RPMI7951 (cell line): ENCODE measurements at places on chromosomes 5 and 9. TPM values are rescaled to one million over a fixed set of nuclear protein-coding genes. Genes with fewer than 3 reads are reported as not detected.

ADAMTS19 gene
- not detected in 2 replicates for total RNA-seq

IFNK gene
- total RNA-seq: not detected in 2 replicates

GRCh38 chr5:123868881-123869280, 356.9 kb downstream of the CSNK1G3 start:
- DNase-seq: no peak

- DNase-seq: no peak
Observed at GRCh38 chr5:119031011-119031886, 39.6 kb upstream of the DMXL1 start.

- no peak for DNase-seq
Observed at GRCh38 chr9:98479967-98480847, 224.8 kb upstream of the TBC1D2 start.

- DNase-seq: no peak
Observed at GRCh38 chr9:78430387-78430786, 133.5 kb downstream of the PSAT1 start.

FOXD1 gene
- 9.1 and 11.2 TPM in 2 replicates for total RNA-seq

- peak; percentile 79 for DNase-seq
Observed at GRCh38 chr9:36566813-36567221, 5.9 kb upstream of the MELK start.

DNA sequence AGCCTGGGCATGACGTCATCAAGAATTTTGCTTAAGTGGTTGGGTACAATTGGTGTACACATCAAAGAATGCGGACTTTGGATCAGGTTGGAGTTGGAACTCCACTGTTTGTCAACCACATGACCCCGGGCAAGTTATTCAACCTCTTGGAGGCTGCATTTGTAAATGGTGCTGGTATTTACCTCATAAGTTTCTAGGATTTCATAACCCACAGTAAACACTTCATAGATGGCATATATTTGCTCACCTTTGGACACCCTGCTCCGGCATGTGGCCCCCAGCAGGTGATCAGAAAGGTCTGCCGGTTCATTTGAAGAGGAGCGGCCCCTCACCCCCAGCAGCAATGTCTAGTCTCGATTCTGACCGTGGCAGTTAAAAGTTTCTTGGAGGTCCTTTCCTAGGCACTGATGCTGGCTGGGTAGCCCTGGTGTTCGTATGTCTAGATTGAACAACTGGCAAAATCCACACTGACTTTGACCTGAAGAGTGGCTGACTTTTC, 60.6 kb downstream of the IL6ST start:
- no peak for DNase-seq

DNA sequence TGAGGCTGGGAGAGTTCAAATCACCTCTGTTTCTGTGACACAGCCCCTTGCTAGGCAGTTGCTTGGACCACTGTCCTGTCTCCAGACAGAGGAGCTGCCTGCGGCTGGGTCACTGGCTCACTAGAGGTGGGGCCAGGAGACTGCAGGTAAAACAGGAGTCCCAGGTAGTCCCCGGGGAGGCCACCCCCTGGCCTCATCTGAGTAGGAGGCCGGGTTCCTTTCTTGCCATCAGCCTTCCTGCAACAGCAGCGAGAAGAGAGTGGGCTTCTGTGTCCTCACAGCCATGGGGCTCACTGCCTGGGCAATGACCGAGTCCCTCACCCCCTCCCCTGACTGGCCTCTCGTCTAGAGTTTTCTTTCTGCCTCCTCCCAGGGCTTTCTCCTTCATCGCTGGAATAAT, 197.5 kb downstream of the CDK5RAP2 start:
- DNase-seq: no peak

- DNase-seq: no peak
Observed at GRCh38 chr5:62011089-62011664, 294.8 kb upstream of the KIF2A start.

SNCAIP gene
- total RNA-seq: not detected in 2 replicates

GRCh38 chr5:111231119-111231518, 6.9 kb downstream of the CAMK4 start:
- no peak for DNase-seq

GRCh38 chr9:134994926-134995791, 77.4 kb upstream of the FCN1 start:
- no peak for DNase-seq

DNA sequence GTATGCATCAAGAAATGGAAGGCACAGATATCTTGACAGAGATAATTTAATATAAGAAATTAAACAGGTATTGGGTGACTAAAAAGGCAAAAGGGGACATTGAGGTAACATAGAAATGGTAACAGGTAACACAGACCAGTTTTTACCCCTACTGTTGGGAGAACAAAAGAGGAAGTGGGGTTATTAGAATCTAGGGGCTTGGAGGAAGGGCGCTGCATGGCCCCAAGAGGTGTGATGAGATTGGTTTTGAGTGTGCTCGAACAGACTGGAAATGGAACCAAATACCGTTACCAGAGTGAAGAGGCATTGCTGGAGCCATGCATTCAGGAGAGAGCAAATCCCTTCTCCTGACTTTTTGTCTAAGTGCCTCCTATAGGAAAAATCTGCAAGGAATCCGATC, 193.9 kb downstream of the ALDH1A1 start:
- DNase-seq: no peak

GRCh38 chr9:131618071-131618479, 72.8 kb downstream of the PRRT1B start:
- DNase-seq: peak; percentile 56

DNA sequence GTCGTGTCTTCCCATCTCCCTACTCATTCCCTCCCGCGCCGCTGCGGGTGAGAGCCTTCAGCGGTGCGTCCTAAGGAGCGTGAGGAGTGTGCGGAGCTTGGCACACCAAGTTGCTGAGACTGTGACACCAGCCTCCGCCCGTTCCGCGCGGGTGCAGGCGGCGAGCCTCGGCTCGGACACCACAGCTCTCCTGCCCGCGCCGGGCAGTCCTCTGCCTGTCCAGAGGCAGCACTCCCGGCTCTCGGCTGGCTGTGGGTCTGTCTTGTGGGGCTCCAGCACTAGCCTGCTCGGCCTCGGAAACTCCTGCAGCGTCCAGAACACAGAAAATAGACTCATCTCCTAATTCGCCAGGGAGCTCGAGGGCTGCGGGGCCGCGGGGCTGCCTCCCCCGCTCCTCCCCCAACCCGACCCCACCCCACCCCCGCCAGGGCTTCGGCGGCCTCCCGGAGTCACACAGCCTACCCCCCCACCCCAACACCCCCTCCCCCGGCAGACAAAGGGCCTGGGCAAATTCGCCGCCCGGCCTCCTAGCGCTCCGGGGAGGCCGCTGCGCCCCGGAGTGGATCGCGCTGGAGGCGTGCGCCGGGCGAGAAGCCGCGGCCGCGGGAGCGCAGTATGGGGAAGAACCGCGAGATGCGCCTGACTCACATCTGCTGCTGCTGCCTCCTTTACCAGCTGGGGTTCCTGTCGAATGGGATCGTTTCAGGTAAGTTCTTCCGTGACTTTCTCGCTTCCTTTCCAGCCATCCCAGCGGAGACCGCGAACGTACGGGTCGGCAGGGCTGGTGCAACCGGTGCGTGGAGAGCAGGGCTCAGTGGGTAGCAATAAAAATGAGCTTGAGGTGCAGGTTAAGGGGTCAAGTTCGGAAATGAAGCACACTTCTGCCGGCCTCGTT, at the start of gene ADAMTS19:
Gene ADAMTS19 (plus strand): TSS at position 522 of the 895 bp plus-strand sequence. CDS start 94 bp downstream, at position 616.
- no peak for DNase-seq

DNA sequence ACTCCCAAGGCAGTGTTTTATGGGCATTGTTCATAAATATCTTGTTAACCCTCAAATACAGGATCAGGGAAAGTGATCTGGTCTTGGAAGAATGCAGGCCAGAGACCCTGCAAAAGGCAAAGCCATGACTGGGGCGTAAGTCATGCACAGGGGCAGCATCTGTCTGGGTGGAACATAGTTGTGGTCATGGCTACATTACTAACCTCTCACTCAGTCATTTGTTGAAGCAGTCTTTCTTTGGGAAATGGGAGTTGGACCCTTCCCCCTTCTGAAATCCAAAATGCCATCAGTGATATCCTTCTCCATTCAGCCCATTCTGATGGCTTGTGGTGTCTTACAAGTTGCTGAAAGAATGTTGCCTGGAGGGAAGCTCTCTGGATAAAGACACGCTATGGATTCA, 68.1 kb downstream of the GDNF start:
- DNase-seq: peak; percentile 99

DNA sequence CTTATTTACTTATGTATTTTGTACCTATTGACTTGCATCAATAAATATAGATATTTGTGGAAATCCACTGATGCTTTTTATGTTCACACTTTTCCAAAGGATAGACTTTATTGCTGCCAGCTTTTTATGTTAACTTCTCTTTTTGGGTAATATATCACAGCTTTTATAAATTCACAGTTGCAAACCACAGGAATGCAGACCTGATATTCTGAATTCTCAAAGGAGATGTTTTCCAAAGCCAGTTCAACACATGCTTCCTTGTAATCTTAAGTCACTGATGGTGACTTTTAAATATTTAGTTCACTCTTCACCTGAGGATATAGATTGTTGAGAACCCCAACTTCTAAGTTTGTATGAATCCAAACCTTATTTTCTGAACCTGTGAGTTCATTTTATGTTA, 223.4 kb upstream of the PRR16 start:
- DNase-seq: no peak

ECM2 gene
- total RNA-seq: 0.39 and 0.72 TPM in 2 replicates

- no peak for DNase-seq
Observed at GRCh38 chr9:137943655-137944054, 66.1 kb downstream of the CACNA1B start.

- no peak for DNase-seq
Observed at GRCh38 chr5:115486728-115487127, 57.8 kb downstream of the FEM1C start.

- peak; percentile 98 for DNase-seq
Observed at GRCh38 chr9:128192601-128193371, 1.4 kb upstream of the CIZ1 start.

SOWAHA gene
- not detected in 2 replicates for total RNA-seq

ST8SIA4 gene
- total RNA-seq: 0.36 and 0.39 TPM in 2 replicates

INSL6 gene
- total RNA-seq: not detected in 2 replicates

SLC25A25 gene
- total RNA-seq: 4.6 and 8.5 TPM in 2 replicates

DNA sequence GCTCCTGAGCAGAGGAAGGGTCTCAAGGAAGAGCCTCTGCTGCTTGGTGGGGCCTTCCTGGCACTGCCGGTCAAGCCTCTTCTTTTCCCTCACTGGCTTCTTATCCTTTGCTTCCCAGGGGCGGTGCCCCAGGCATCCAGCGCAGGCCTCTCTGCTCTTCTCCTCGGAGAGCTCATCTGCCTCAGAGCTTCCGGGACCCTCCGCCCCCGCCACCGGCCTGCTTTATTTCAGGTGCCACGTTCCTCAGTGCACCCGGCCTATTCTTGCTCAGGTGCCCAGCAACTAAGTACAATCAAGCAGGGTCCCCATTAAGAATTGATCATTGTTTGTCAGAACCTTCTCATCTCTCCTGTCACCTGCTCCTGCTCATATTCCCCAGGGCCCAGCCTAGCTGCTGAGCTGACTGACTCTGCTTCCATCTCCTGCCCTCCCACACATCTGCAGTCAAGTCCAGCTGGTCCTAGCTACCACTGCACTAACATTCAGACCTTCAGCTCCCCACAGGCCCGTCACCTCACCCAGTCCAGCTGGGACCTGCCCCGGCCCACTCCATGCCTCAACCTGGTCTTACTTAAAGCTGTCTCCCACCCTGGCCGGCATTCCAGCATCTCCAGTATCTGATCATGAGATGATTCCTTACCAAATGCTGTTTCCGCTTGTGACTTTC, 114.3 kb upstream of the BOD1 start:
- no peak for DNase-seq

- no peak for DNase-seq
Observed at GRCh38 chr5:16987776-16988175, 51.7 kb upstream of the MYO10 start.

- DNase-seq: no peak
Observed at GRCh38 chr5:154236536-154237375, 46.2 kb downstream of the GALNT10 start.

SLC44A1 gene
- 49.6 and 50.3 TPM in 2 replicates for total RNA-seq

SH3RF2 gene
- total RNA-seq: 6.8 and 7.9 TPM in 2 replicates

GRCh38 chr9:77218612-77219011, 41.3 kb downstream of the VPS13A start:
- DNase-seq: peak; percentile 39

DNA sequence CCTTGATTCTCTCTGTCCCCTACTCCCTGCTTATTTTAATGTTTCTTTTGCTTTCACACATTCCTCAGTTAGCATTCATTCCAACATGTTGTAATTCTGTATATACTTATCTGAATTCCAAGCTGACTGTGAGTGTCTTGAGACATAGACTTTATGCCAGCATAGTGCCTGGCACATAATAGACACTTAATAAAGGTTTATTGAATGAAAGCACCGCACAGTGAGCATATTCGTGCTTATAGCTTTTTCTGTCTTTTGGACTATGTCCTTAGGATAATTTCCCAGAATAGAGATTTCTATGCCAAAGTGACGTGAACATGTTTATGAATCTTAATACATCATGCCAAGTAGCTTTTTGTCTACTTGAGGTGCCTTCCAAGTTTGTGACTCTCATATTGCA, 174.6 kb downstream of the CD180 start:
- no peak for DNase-seq

ADCY2 gene
- under 0.01 TPM in 1 of 2 replicates, not detected in the other for total RNA-seq

- peak; percentile 36 for DNase-seq
Observed at GRCh38 chr9:88988796-88989641, 2.2 kb upstream of the S1PR3 start.

SLCO4C1 gene
- total RNA-seq: under 0.01 TPM in 2 replicates

GHR gene
- total RNA-seq: under 0.01 and 0.20 TPM in 2 replicates

HSPB3 gene
- 3.1 and 3.4 TPM in 2 replicates for total RNA-seq

DNA sequence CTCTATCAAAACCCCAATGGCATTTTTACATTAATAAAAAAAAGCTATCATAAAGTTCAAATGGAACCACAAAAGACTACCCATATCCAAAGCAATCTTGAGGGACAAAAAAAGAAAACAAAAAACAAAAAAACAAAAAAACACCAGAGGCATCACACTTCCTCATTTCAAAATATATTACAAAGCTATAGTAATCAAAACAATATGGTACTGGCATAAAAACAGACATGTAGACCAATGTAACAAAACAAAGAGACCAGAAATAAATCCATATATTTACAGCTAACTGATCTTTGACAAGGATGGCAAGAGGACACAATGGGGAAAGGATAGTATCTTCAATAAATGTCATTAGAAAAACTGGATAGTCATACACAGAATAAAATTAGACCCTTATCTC, 245.1 kb upstream of the MSX2 start:
- DNase-seq: no peak

CCNI2 gene
- total RNA-seq: 2.0 TPM in 1 of 2 replicates, not detected in the other

BARHL1 gene
- not detected in 2 replicates for total RNA-seq

GRCh38 chr9:83617299-83617698, 5.6 kb upstream of the IDNK start:
- no peak for DNase-seq
